ENCODE measurements at places on chromosomes 1 and 21. TPM values are rescaled to one million over a fixed set of nuclear protein-coding genes. Genes with fewer than 3 reads are reported as not detected.

The PKP1 gene
- total RNA-seq: not detected

The NUP210L gene
- 0.05 TPM for total RNA-seq

The VANGL2 gene
- 106 TPM for total RNA-seq

The OR2AJ1 gene
- total RNA-seq: not detected

The PCP4L1 gene
- total RNA-seq: 0.20 TPM

The NUF2 gene
- 48.4 TPM for total RNA-seq

The MANEAL gene
- total RNA-seq: 16.0 TPM

The GPX7 gene
- 31.1 TPM for total RNA-seq

The FAM167B gene
- total RNA-seq: 1.5 TPM

The FCRL3 gene
- not detected for total RNA-seq

The MIXL1 gene
- total RNA-seq: 0.41 TPM

The RGS8 gene
- 1.8 TPM for total RNA-seq

The FMO1 gene
- not detected for total RNA-seq

The ZMYND12 gene
- total RNA-seq: 0.68 TPM

The ITSN1 gene
- 66.5 TPM for total RNA-seq

The KCND3 gene
- total RNA-seq: 0.61 TPM

The MATN1 gene
- 0.54 TPM for total RNA-seq

The ZNHIT6 gene
- 20.4 TPM for total RNA-seq

The ATXN7L2 gene
- total RNA-seq: 13.2 TPM

The REN gene
- not detected for total RNA-seq

Data from neural crest cell (in vitro differentiated cells).